ENCODE measurements at places on chromosomes 3 and 15.

- no peak for DNase-seq
Observed at GRCh38 chr3:177282119-177282655, 84.9 kb upstream of the TBL1XR1 start.

- no peak for DNase-seq
Observed at GRCh38 chr3:186067360-186068242, 41.3 kb downstream of the ETV5 start.

DNA sequence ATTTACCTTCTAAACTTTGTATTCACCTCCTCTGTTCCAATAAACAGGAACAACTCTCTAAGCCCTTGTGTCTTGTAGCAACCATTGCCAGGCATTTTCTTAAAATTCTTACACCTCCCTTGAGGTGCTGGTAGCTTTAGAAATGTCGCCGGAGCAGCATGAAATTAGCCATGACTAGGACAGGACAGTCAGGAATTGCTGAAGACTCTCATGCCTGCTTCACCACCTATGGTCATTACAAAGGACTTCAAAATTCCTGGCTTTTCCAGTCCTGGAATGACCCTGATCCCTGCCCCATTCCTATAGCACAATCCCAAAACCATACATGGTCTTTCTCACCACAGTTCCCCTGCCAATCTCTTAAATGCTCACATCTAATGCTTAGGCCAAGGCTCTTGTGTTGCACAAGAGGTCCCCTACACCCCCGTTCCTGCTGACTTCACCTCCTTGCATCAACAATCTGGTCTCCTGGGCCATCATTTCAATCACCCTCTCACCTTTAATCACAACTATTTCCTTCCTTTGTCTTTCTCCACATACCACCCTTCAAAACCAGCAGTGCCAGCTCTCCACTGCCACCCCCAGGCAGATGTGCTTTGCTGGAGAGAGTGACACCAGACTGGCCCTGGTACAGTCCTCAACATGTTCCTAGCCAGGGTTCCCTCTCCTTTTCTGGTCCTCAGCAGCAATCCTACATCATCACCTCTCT lies 113.2 kb upstream of the TJP1 start:
- DNase-seq = no peak

DNA sequence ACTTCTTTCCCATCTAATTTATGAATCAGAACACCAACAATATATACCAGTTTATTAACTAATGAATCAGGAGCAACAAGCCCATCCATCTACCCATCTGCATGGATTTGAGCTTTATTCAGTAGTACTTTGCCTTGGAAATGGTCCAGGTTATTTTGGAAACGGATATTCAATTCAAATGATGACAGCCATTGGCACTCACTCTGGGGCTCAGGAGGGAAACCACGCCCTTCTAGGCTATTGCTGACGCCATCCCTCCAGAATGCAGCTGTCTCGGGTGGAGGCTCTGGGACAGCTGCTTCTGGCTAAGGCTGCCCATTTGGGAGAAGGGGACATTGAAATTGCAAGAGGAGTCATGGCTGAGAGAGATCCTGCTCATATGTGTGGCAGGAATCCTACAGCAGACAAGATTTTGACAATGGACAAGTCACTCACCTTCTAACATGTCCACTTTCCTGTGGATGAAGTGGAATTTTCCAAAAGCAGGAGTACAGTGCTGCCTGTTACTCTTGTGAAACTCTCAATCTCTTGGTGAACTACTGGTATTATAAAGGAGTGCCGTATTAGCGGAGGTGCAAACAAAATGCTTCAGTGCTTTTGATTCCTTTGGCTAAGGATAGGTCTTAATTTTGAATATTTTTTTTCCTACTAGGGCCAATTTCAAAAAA lies 29.3 kb upstream of the TRAK1 start:
- no peak for DNase-seq

GRCh38 chr3:172142051-172142863 lies 102.9 kb downstream of the FNDC3B start:
- DNase-seq = no peak

DNA sequence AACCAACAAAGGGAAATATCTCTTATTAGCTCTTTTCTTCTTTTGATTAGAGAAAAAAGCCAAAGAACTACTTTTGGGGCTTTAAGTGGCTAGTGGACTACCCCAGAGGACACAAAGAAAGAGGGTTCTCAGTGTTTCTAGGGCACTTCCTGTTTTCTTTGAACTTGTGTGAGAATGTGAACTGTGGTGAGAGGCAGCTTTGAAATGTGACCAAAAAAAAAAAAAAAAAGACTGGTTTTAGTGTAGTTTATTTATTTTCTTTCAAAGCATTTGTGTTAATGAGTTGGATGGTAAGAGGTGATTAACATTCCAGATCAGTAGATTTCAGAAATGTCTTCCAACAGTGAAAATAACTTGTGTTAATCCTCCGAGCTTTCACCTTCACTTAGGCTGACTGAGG lies 32.4 kb downstream of the SELENOT start:
- DNase-seq = no peak

DNA sequence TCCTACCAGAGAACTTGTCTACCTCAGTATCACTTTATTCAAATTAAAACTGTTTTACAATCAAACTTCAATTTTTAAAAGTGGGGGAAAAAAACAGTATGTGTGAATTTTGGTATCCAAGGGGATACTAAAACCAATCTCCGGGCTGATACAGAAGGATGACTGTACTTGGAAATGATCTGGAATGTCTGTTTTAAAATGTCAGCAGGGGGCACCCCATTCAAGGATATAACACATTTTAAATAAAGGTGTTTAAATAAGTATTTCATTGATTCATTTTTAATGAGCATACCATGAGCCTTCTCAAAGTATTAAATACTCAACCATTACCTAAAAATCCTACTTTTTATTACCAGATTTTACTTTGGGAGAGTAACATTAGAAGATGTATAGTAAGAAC lies 67.9 kb downstream of the ULK4 start:
- no peak for DNase-seq

GRCh38 chr15:84552896-84553295 lies 47.9 kb upstream of the ZSCAN2 start:
- DNase-seq = no peak

GRCh38 chr15:60652870-60653269 lies 173.9 kb upstream of the ICE2 start:
- DNase-seq = no peak

DNA sequence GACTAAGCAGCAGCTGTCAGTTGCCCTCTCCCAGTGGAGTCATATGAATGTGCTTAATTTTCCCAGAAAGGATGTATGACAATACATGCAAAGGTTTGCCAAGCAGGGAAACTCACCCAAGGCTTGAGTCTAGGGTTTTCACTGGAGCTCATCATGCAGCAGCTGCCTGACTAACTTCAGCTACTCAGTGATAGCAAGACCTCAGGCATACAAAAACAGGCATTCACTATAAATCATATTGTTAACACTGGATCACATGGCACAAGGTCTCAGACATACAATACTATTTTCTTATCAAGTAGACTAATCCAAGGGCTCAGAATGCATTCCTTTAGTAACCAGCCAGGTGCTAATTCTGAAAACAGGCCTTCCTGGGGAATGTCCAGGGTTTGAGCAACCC lies 85.0 kb upstream of the STAC start:
- DNase-seq = no peak

- no peak for DNase-seq
Observed at GRCh38 chr3:12817343-12817710, 20.8 kb downstream of the CAND2 start.

GRCh38 chr3:123158899-123159390 lies 42.8 kb upstream of the SEC22A start:
- DNase-seq = no peak

DNA sequence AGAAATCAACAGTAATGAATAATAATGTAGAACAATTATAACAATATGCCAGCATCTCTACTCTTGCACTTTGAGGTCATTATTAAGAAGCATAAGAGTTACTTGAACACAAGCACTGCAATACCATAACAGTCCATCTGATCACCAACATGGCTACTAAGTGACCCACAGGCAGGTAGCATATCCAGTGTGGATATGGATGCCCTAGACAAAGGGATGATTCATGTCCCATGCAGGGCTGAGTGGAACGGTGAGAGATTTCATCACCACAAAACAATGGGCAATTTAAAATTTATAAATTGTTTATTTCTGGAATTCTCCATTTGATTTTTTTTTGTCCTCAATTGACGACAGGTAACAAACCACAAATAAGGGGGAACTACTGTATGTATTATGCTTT lies 107.7 kb upstream of the TSC22D2 start:
- DNase-seq = no peak

GRCh38 chr3:142272200-142272891 lies 47.0 kb upstream of the GK5 start:
- no peak for DNase-seq

DNA sequence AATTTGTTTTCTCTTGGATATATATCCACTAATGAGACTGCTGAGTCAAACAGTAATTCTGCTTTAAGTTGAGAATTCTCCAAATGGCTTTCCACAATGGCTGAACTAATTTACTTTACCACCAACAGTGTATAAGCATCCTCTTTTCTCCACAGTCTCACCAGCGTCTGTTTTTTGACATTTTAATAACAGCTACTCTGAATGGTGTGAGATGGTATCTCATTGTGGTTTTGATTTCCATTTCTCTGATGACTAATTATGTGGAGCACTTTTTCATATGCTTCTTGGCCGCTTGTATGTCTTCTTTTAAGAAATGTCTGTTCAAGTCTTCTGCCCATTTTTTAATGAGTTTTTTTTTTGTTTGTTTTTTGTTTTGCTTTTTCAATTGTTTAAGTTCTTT lies 206.2 kb downstream of the CTNNB1 start:
- DNase-seq = no peak

GRCh38 chr3:43465109-43465508 lies 156.7 kb downstream of the ANO10 start:
- no peak for DNase-seq

DNA sequence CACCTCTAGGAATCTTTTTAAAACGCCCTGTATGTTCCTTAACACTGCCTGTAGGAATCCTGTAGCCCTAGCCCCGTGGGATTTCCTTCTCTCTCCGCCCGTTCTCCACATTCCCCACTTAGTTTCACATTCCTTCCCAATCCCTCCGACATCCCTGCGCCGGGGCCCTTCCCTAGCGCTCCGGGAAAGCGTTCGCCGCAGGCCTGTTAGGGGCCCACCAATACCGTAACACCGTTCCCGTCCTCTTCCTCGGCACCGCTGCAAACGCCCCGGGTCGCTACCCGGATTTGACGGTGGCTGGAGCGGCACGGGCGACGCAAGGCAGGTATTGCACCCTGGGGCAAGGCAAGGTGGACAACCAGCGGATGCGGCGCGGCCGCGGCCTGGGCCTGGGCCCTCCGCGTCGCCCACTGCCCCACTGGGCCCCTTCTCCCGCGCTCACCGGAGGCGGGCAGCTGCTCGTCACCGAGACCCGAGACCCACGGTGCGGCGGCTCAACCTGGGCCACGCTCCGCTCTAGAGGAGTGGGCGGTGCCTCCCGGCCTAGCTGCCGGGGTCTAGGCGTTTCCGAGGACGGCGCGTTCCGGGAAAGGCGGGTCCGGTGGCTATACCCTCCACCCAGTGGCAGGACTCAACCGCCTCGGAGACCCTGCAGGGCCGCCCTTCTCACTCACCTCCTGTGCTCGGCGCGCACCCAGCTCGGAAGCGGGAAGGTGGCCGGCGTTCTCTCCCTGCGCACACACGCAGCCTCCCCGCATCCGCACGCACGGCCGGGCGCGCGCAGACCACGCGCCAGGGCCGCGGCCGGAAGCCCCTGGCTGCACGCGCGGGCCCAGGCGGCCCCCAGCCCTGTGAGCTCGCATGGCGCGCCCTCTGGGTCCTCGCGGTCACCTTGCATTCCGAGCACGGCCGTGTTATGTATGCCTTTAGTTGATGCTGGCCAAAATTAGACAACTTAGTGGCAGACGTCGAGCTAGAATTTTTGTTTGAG lies at the start of gene B3GALNT1:
Gene B3GALNT1 (minus strand): TSS at position 789 of the 991 bp plus-strand sequence. CDS start 18,595 bp downstream, outside the sequence.
- DNase-seq = peak; percentile 2

GRCh38 chr15:29857221-29857789 lies 35.0 kb upstream of the TJP1 start:
- no peak for DNase-seq

DNA sequence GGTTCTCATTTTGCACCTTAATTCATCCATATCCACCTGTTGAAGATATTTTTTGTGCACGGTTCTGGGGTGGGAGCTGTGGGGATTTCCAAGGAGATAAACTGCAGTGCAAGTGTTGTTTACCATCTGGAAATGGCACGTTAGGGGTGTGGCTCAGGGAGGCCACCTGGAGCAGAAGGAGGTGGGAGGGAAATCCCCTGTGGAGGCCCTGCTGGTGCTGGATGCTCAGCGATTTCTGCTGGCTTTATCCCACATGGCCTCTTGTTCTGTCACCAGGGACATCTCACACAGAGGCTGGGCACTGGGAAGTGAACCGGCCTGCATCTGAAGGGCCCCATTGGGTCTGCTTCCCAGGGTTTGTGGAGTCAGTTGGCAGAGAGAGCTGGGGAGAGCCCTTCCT lies 24.3 kb downstream of the TRPM1 start:
- DNase-seq = no peak

DNA sequence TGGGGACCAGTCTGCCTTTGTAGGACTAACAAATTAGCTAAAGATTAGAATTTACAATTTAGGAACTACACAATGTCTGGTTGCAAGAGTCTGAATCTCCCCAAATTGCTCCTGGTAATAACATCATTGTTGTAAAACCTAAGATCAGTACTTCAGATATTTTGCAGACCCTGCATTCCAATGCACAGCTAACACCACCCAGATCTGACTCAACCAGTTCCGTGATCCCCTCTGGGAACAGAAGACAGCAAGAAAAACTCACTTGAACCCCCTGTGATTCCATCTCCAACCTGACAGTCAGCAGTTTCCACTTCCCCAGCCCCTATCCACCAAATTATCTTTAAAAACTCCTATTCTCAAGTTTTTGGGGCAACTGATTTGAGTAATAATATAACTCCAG lies 201.9 kb upstream of the ARPP21 start:
- DNase-seq = no peak

GRCh38 chr3:124333931-124334640 lies 342.2 kb upstream of the ROPN1 start:
- no peak for DNase-seq

DNA sequence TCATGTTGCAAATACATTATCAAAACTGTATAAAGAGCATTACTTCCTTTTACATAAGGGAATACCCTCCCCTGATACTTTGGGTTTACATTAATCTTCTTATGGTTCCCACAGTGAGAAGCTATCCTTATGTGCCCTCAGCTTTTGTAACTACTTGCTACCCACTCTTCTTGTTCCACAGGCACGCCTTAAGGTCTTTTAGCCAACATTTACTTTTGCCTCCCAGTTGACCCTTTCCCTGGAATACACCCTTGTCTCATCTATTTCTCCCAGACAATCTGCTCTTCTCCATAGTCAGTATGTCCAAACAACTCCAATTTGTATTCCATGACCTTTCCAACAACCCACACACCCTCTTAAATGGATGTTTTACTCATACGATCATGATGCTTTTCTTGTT lies 116.8 kb upstream of the COL8A1 start:
- no peak for DNase-seq

- DNase-seq = no peak
Observed at GRCh38 chr15:66838202-66838601, 136.2 kb downstream of the SMAD6 start.

GRCh38 chr3:128353991-128354687 lies 112.6 kb downstream of the DNAJB8 start:
- no peak for DNase-seq

- no peak for DNase-seq
Observed at GRCh38 chr3:190677001-190677400, 163.1 kb downstream of the IL1RAP start.
